ENCODE measurements at places on chromosomes 4 and X. TPM values are rescaled to one million over a fixed set of nuclear protein-coding genes. Genes with fewer than 3 reads are reported as not detected.

Gene GRIA3
- not detected for polyA plus RNA-seq

Gene MAGEA2
- not detected for polyA plus RNA-seq

Gene PFKFB1
- not detected for polyA plus RNA-seq

GRCh38 chr4:69836287-69836686 lies 23.7 kb downstream of the SULT1E1 start:
- H3K27me3 ChIP-seq, result no peaks in the 10 kb centered on the region
- H3K36me3 ChIP-seq, result no peaks in the 10 kb centered on the region
- no peaks in the 10 kb centered on the region for H3K4me1 ChIP-seq
- no peak for DNase-seq

DNA sequence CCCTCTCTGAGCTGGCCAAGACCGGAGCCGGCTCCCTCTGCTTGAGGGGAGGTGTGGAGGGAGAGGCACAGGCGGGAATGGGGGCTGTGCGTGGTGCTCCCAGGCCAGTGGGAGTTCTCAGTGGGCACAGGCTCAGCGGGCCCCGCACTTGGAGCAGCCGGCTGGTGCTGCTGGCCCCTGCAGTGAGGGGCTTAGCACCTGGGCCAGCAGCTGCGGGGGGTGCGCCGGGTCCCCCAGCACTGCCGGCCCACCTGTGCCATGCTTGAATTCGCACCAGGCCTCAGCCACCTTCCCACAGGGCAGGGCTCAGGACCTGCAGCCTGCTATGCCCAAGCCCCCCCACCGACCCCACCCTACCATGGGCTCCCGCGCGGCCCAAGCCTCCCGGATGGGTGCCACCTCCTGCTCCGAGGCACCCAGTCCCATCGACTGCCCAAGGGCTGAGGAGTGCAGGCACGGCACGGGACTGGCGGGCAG lies 602.5 kb downstream of the KCTD8 start:
- no peaks in the 10 kb centered on the region for H3K36me3 ChIP-seq
- no peaks in the 10 kb centered on the region for H3K4me1 ChIP-seq
- H3K27me3 ChIP-seq, result no peaks in the 10 kb centered on the region
- no peak overlapping the region for H3K4me3 ChIP-seq
- no peak for DNase-seq

DNA sequence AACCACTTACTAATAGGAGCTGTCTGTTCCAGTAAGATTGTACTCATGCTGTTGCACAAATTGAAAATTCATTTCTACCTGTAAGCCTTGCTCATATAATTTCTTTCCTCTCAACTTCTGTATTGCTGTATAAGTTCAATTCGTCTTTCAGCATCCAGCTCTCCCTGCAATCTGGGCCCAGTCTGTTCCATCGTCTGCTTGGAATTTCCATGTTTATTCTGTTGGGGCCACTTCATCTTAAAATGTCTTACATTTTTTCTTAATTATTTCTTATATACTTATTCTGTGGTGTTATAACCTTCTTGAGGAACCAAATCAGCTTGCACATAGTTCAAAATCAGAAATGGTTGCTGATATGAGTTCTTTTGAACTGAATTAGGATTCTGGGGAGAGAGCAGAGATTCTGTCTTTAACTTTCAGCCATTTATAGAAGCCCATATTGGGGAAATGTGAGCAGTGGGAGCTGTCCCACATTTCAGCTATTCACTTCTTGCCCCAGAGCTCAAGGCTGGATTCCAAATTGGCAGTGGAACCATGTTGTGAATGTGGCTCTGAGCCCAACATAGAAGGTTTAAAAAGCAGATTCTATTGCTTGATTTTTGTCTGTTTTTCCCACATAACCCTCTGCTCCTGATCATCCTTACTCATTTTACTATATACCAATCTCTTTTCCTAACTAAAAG lies 291.9 kb downstream of the BMPR1B start:
- H3K4me3 ChIP-seq, result no peak overlapping the region
- H3K27me3 ChIP-seq, result peaks cover 1% of the 10 kb centered on the region
- DNase-seq, result no peak

GRCh38 chrX:13901354-13901753 lies 84.5 kb upstream of the GPM6B start:
- no peaks in the 10 kb centered on the region for H3K36me3 ChIP-seq
- DNase-seq, result no peak
- H3K4me1 ChIP-seq, result no peaks in the 10 kb centered on the region
- peaks cover 2% of the 10 kb centered on the region for H3K27me3 ChIP-seq
- no peak overlapping the region for H3K27ac ChIP-seq

- no peak overlapping the region for H3K27ac ChIP-seq
- DNase-seq, result no peak
- no peaks in the 10 kb centered on the region for H3K36me3 ChIP-seq
- no peaks in the 10 kb centered on the region for H3K4me1 ChIP-seq
- no peaks in the 10 kb centered on the region for H3K27me3 ChIP-seq
These were observed 68.7 kb downstream of the CXXC4 start for GRCh38 chr4:104425948-104426347.

- no peaks in the 10 kb centered on the region for H3K27me3 ChIP-seq
- no peak for DNase-seq
- H3K4me1 ChIP-seq, result no peaks in the 10 kb centered on the region
- H3K4me3 ChIP-seq, result no peak overlapping the region
- peaks cover 43% of the 10 kb centered on the region for H3K36me3 ChIP-seq
These were observed 31.7 kb downstream of the HSD17B11 start for GRCh38 chr4:87359258-87359657.

DNA sequence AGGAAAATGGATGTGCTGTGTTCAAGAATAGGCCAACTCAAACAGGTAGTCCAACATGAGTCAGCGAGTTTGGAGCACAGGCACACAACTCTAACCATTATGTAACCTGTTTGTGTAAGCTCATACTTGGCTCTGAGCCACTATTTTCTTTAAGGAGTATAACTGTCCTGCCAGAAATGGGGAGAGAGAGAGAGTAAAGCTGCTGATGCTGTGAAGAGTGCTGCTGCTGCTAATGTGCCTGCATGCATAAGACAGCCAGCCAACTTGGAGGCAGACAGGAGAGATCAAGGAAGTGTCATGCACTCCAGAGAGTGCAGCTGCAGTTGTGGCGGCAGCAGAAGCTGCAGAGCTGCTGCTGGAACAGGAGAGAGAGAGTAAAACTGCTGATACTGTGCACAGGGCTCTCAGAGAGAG lies 11.7 kb upstream of the STATH start:
- H3K4me1 ChIP-seq, result no peaks in the 10 kb centered on the region
- no peaks in the 10 kb centered on the region for H3K36me3 ChIP-seq
- H3K27ac ChIP-seq, result no peak overlapping the region
- H3K27me3 ChIP-seq, result no peaks in the 10 kb centered on the region
- H3K4me3 ChIP-seq, result no peak overlapping the region
- no peak for DNase-seq

GRCh38 chr4:3518941-3519340 lies 13.3 kb downstream of the LRPAP1 start:
- H3K27me3 ChIP-seq, result no peaks in the 10 kb centered on the region
- H3K4me3 ChIP-seq, result no peak overlapping the region
- H3K4me1 ChIP-seq, result no peaks in the 10 kb centered on the region
- H3K36me3 ChIP-seq, result peaks cover 87% of the 10 kb centered on the region

DNA sequence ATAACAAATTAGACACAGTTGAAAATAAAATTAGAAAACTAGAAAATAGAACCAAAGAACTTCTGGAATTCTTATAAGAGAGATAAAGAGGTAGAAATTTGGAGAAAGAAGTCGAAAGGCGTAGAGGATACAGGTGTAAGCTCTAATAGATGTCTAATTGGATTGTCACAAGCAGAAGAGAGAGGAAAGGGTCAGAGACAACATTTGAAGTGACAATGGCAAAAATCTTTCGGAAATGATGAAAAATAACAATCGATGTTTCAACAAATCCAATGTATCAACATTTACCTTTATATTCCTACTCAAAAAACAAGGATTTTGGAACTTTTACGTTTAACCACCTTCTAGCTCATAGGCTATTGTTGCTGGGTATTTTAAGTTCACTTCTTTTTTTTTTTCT lies 3.8 kb downstream of the CXCL8 start:
- no peak overlapping the region for H3K4me3 ChIP-seq
- no peaks in the 10 kb centered on the region for H3K36me3 ChIP-seq
- no peaks in the 10 kb centered on the region for H3K4me1 ChIP-seq

GRCh38 chr4:72525938-72526337 lies 43.1 kb downstream of the ADAMTS3 start:
- no peaks in the 10 kb centered on the region for H3K36me3 ChIP-seq
- H3K4me1 ChIP-seq, result no peaks in the 10 kb centered on the region
- no peak for DNase-seq
- no peak overlapping the region for H3K27ac ChIP-seq

GRCh38 chrX:44167116-44167515 lies 176.4 kb downstream of the EFHC2 start:
- H3K36me3 ChIP-seq, result no peaks in the 10 kb centered on the region
- H3K4me3 ChIP-seq, result no peak overlapping the region
- H3K27me3 ChIP-seq, result no peaks in the 10 kb centered on the region

GRCh38 chrX:43595931-43596330 lies 60.2 kb upstream of the MAOA start:
- H3K4me3 ChIP-seq, result no peak overlapping the region
- no peak for DNase-seq
- no peaks in the 10 kb centered on the region for H3K4me1 ChIP-seq

- H3K36me3 ChIP-seq, result no peaks in the 10 kb centered on the region
- no peaks in the 10 kb centered on the region for H3K27me3 ChIP-seq
- no peak overlapping the region for H3K27ac ChIP-seq
- no peak for DNase-seq
- H3K4me3 ChIP-seq, result no peak overlapping the region
These were observed 104.4 kb downstream of the HHIP start for GRCh38 chr4:144750348-144750747.
